ENCODE measurements at places on chromosomes 1 and 21. TPM values are rescaled to one million over a fixed set of nuclear protein-coding genes. Genes with fewer than 3 reads are reported as not detected.

Gene PLPPR5
- not detected for polyA plus RNA-seq

Gene CDCA8
- polyA plus RNA-seq = 0.71 TPM

Gene CLCA2
- not detected for polyA plus RNA-seq

Gene POMGNT1
- 129 TPM for polyA plus RNA-seq

Gene STUM
- polyA plus RNA-seq = 1.9 TPM

Gene VWA5B1
- 0.69 TPM for polyA plus RNA-seq

Gene ACTA1
- polyA plus RNA-seq = 1.2 TPM

Gene AIRE
- polyA plus RNA-seq = 0.09 TPM

Gene S100A1
- polyA plus RNA-seq = 332 TPM

Gene KRTAP7-1
- not detected for polyA plus RNA-seq

Gene ERICH3
- polyA plus RNA-seq = not detected

Gene PPP1R8
- 21.8 TPM for polyA plus RNA-seq

Gene GNG4
- 4.5 TPM for polyA plus RNA-seq

GRCh38 chr1:97143236-97143882 lies 421.8 kb downstream of the PTBP2 start:
- H3K27ac ChIP-seq = no peak overlapping the region
- H3K4me3 ChIP-seq = no peak overlapping the region
- no peaks in the 10 kb centered on the region for H3K27me3 ChIP-seq
- DNase-seq = no peak
- no peaks in the 10 kb centered on the region for H3K4me1 ChIP-seq

DNA sequence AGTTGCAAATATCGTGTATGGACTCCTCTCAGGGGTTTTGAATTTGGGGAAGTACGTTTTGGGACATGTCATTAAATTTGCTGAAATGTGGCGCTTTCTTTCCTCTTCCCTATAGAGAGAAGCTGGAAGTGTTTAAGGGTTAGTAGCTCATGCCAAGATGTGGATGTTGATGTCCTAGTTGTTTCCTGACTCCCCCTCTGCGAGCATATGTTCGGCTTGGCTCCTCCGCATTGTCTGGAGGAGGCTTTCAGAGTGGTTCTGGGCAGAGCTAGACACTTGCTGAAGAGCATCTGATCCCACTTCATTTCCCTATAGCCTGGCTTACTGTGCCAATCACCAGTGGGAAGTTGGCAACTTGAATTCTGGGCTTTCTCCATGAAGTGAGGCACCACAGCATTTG lies 347.4 kb upstream of the B3GALT2 start:
- H3K27ac ChIP-seq = no peak overlapping the region
- no peaks in the 10 kb centered on the region for H3K4me1 ChIP-seq
- DNase-seq = no peak
- H3K27me3 ChIP-seq = no peaks in the 10 kb centered on the region
- H3K36me3 ChIP-seq = no peaks in the 10 kb centered on the region
- no peak overlapping the region for H3K4me3 ChIP-seq

- no peak for DNase-seq
- H3K36me3 ChIP-seq = no peaks in the 10 kb centered on the region
- H3K27ac ChIP-seq = no peak overlapping the region
- no peak overlapping the region for H3K4me3 ChIP-seq
Observed at GRCh38 chr1:236253119-236253518, 28.6 kb downstream of the ERO1B start.

DNA sequence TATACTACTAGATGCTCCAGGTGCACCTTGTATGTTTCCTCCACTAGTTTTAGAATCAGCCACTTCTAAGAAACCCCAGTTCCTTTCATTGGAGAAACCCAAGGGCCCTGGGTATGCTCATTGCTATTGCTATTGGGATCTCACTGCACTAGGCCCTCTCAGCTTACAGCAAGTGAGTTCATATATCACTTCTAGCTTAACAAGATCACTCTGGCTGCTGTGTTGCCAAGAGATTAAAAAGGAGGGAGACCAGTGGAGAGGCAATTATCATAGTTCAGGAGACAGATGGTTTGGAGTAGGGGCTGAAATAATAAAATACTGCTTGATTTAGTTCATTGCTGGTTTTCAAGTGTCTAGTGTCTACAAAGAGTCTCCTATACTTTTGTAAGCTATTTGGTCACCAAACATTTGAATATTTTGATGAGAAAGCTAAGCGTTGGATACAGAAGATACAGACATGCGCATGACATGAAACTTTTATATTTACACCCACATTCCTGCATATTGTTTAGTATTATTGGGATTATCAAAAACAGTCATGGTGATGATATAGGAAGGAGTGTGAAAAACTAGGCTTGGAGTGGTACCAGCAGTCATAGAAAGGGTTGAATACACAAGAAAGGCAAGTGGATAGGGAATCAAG lies 671.9 kb downstream of the ADGRL2 start:
- H3K4me3 ChIP-seq = no peak overlapping the region
- no peaks in the 10 kb centered on the region for H3K4me1 ChIP-seq
- H3K27ac ChIP-seq = no peak overlapping the region

DNA sequence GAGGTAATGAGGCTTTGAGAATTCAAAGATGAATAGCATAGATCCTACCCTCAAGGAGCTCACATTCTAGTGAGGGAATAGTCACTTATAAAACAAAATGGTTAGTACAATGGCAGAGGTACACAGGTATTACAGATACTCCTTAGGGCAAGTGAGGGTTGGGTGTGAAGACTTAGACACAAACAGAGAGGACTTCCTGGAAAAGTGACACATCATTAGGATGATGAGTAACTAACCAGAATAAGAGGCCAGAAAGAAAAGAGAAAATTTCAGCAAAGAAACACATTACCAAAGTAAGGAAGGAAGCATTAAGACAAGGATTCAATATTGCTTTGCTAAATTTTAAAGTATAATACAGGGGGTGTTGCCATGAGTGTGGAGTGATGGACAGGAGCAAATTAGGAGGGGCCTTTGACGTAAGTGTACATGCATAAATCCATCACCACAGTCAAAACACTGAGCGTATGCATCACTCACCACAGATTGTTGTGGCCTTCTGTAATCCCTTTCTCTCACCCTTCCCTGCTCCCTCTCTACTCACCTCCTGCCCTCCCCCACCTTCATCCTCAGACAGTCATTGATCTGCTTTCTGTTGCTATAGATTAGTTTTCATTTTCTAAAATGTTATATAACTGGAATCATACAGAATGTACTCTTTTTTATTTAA lies 7.9 kb downstream of the CD53 start:
- H3K4me1 ChIP-seq = no peaks in the 10 kb centered on the region
- H3K27me3 ChIP-seq = no peaks in the 10 kb centered on the region
- H3K4me3 ChIP-seq = no peak overlapping the region

GRCh38 chr1:94974241-94974640 lies 47.3 kb upstream of the CNN3 start:
- H3K4me3 ChIP-seq = no peak overlapping the region
- DNase-seq = no peak
- peak overlapping the region; percentile 28 for H3K27ac ChIP-seq
- H3K27me3 ChIP-seq = no peaks in the 10 kb centered on the region
- H3K4me1 ChIP-seq = peaks cover 4% of the 10 kb centered on the region
- no peaks in the 10 kb centered on the region for H3K36me3 ChIP-seq

- no peaks in the 10 kb centered on the region for H3K36me3 ChIP-seq
- H3K27me3 ChIP-seq = no peaks in the 10 kb centered on the region
- no peaks in the 10 kb centered on the region for H3K4me1 ChIP-seq
- DNase-seq = peak; percentile 96
Observed at GRCh38 chr1:33180226-33180910, 1.5 kb downstream of the TRIM62 start.

- DNase-seq = peak; percentile 14
- H3K36me3 ChIP-seq = no peaks in the 10 kb centered on the region
- no peaks in the 10 kb centered on the region for H3K4me1 ChIP-seq
- H3K4me3 ChIP-seq = no peak overlapping the region
Observed at GRCh38 chr1:209382231-209383100, 201.0 kb upstream of the CAMK1G start.

- peak overlapping the region; percentile 60 for H3K4me3 ChIP-seq
- no peak for DNase-seq
- H3K27ac ChIP-seq = no peak overlapping the region
- no peaks in the 10 kb centered on the region for H3K27me3 ChIP-seq
- H3K4me1 ChIP-seq = no peaks in the 10 kb centered on the region
Observed at GRCh38 chr1:32901823-32902534, 790 bp upstream of the TMEM54 start.

- H3K27ac ChIP-seq = no peak overlapping the region
- no peak overlapping the region for H3K4me3 ChIP-seq
- DNase-seq = no peak
- H3K4me1 ChIP-seq = peaks cover 22% of the 10 kb centered on the region
- peaks cover 15% of the 10 kb centered on the region for H3K36me3 ChIP-seq
Observed at GRCh38 chr21:43940329-43941050, 71.6 kb upstream of the TRAPPC10 start.

GRCh38 chr1:194548071-194548470 lies 1361.7 kb upstream of the B3GALT2 start:
- no peak for DNase-seq
- H3K27me3 ChIP-seq = no peaks in the 10 kb centered on the region
- no peak overlapping the region for H3K27ac ChIP-seq

- H3K27ac ChIP-seq = no peak overlapping the region
- peaks cover 23% of the 10 kb centered on the region for H3K4me1 ChIP-seq
- H3K27me3 ChIP-seq = no peaks in the 10 kb centered on the region
- H3K36me3 ChIP-seq = no peaks in the 10 kb centered on the region
- peak; percentile 28 for DNase-seq
Observed at GRCh38 chr1:7555391-7556185, 215.5 kb upstream of the VAMP3 start.

- no peak for DNase-seq
- no peak overlapping the region for H3K4me3 ChIP-seq
- H3K27ac ChIP-seq = no peak overlapping the region
Observed at GRCh38 chr1:26542771-26543451, 13.3 kb downstream of the RPS6KA1 start.

GRCh38 chr1:191065771-191066170 lies 588.1 kb upstream of the BRINP3 start:
- H3K4me3 ChIP-seq = no peak overlapping the region
- no peak overlapping the region for H3K27ac ChIP-seq
- no peaks in the 10 kb centered on the region for H3K4me1 ChIP-seq

GRCh38 chr1:178037510-178038253 lies 56.2 kb upstream of the RASAL2 start:
- peak overlapping the region; percentile 75 for H3K4me3 ChIP-seq
- peak; percentile 96 for DNase-seq
- H3K27ac ChIP-seq = peak overlapping the region; percentile 77

DNA sequence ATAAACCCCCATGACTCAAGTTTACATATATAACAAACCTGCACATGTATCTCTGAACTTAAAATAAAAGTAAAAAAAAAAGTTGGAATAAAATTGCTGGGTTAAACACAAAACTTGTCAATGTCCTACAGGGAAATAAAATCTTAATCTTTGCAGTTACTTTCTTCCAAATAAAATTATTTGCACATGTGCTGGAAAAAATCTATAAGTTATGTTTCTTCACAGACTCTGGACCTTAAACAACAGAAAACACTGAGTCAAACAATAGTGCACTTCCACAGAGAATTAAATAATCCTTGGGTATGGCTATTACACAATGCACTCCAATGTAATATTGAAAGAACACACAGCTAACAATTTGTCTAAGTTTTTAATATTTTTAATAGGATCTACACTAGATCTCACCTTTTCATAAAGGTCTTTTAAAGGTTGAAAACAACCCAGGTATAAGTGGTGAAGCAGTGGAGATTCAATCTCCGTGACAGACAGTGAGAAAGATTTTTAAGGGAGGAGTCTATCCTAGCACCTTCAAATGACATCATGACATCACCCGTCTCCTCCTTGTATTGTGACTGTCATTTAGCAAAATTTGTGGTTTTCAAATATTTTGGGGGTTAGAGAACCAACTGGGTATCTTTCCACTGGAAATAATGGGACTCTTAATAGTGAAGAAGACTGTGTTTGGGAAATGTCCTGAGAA lies 25.2 kb upstream of the FGGY start:
- no peak overlapping the region for H3K4me3 ChIP-seq
- no peaks in the 10 kb centered on the region for H3K36me3 ChIP-seq
- H3K27me3 ChIP-seq = no peaks in the 10 kb centered on the region
- no peak for DNase-seq
- H3K27ac ChIP-seq = no peak overlapping the region

- no peaks in the 10 kb centered on the region for H3K27me3 ChIP-seq
- no peak for DNase-seq
- peaks cover under 1% of the 10 kb centered on the region for H3K36me3 ChIP-seq
- H3K4me3 ChIP-seq = no peak overlapping the region
Observed at GRCh38 chr1:85683292-85684025, 24.8 kb downstream of the ZNHIT6 start.

GRCh38 chr1:8344893-8345507 lies 27.1 kb downstream of the SLC45A1 start:
- no peaks in the 10 kb centered on the region for H3K36me3 ChIP-seq
- DNase-seq = no peak
- H3K4me3 ChIP-seq = no peak overlapping the region

DNA sequence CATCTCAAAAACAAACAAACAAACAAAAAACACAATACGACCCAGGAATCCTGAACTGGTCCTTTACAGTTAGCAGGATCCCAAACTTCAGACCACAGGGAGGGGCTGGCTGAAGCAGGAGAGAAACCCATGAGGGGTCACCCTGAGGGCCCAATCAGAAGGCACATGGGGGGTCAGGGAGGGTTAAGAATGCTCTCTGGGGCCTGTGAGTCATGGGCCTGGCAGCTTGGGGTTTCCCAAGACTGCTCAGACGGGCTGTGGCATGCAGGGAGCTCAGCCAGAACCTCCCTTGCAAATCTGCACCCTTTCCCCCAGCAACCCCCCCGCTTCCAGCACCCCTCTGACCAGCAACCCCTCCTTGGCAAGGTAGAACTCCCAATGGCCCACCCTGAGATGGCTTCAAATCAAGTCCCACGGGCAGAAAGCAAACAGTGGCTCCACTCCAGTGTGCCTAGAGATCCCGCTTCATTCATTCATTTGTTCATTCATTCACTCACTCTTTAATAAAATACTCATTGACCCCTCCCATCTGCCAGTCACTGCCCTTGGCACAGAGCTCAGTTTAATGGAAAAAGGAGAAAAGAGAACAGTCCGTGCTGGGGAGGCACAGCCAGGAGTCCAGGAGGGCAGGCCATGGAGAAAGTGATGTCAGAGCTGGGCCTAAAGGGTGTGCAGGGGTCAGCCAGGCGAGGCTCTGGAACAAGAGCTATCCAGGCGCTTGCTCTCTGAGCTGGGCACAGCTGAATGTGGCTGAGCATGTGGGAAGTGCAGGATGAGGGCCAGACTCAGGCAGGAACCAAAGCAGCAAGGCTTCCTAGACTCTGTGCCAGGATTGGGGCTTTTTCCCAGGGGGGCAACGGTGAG lies 8.2 kb downstream of the UQCRHL start:
- H3K36me3 ChIP-seq = no peaks in the 10 kb centered on the region
- H3K27me3 ChIP-seq = no peaks in the 10 kb centered on the region
- H3K27ac ChIP-seq = peak overlapping the region; percentile 94
- no peak for DNase-seq
- H3K4me1 ChIP-seq = peaks cover 27% of the 10 kb centered on the region

DNA sequence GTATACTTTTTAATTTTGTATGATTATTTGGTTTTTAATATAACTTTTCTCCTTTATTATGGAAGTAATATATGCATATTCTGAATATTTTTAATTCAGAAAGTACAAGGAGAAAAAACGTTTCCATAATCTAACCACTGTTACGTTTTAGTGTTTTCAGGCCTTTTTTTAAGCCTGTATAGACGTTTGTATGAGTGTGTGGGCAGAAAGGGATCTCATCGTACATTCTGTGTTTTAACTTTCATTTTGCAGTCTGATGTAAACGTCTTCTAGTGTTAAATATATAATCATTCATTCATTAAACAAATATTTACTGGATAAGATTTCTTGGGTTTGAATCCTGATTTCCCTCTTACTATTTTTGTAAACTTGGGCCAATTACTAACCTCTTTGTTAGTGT lies 38.0 kb upstream of the PLEKHO1 start:
- no peak overlapping the region for H3K4me3 ChIP-seq
- H3K36me3 ChIP-seq = no peaks in the 10 kb centered on the region
- H3K27ac ChIP-seq = no peak overlapping the region
- H3K4me1 ChIP-seq = no peaks in the 10 kb centered on the region
- DNase-seq = no peak
